ENCODE measurements at places on chromosomes 13 and 19.

DNA sequence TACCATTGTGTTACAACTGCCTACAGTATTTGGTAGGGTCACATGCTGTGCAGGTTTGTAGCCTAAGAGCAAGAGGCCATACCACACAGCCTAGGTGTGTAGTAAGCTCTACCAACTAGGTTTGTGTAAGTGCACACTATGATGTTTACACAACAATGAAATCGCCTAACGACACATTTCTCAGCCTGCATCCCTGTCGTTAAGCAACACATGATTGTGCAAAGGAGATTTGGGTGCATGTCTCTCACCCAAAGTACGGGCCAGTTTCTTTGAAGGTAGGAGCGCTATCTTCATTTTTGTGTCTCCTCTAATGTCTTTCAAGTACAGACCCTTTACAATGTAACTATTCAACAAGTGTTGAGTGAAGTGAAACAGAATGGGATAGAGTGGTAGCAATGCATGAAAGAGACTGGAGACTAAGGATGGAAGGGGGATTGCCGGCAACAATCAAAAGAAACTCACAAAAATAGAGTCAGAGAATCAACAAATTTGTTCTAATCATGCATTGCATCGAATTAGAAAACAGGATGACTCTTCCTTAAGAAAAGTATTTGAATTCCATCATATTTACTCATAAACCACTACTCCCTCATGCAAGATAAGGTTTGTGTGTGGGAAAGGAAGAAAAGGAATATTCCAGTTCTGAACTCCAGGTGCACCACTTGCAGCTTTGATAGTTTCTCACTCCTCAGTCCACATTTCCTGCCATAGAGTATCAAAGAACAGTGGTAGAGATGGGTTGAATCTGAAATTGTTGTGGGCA lies 60.2 kb upstream of the TNFRSF19 start:
- DNase-seq, result no peak

GRCh38 chr13:42758515-42758914 lies 22.9 kb upstream of the FAM216B start:
- DNase-seq, result no peak

- no peak for DNase-seq
These were observed 160.0 kb upstream of the ATXN8OS start for GRCh38 chr13:69947582-69947981.

DNA sequence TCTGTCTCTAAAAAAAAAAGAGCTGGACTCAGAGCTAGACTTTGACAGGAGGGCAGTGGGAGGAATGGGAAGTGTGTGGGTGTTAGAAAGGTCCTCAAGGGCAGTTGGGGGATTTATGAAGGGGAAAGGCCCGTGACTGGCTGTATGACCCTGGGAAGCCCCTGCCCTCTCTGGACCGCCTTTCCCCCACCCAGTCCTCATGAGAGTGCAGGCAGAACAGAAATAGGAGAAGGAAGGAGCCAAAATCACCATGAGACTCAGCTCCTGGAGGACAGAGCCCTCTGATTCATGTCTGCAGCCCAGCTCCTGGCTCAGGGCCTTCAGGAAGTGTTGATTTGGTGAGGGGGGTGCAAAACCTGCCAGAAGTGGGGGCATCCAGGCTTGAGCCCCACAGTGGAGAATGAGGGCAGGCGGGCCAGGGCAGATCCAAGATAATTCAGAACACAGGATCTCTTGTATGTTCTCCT lies 8.7 kb upstream of the SMG9 start:
- DNase-seq, result no peak

DNA sequence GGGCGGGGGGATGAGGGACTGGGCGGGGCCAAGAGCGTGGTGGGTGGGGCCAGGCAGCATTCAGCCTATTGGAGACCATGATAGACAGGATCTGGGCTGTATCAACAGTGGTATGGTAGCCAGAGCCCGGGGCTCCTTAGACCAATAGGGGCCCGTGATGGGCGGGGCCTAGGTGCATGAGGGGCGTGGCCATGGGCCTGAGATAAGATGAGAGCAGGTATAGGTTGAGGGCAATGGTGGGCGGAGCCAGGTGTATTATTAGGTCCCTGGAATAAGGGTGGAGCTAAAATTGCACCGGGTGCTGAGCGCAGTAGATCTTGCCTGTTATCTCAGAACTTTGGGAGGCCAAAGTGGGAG lies 5.3 kb downstream of the ABCA7 start:
- DNase-seq, result no peak
